ENCODE measurements at places on chromosomes 1 and 21.

- no peak for DNase-seq
Measured at GRCh38 chr1:90714521-90714951, 2.6 kb downstream of the BARHL2 start.

- no peak for DNase-seq
Measured at GRCh38 chr21:39712976-39713375, 32.0 kb upstream of the IGSF5 start.

DNA sequence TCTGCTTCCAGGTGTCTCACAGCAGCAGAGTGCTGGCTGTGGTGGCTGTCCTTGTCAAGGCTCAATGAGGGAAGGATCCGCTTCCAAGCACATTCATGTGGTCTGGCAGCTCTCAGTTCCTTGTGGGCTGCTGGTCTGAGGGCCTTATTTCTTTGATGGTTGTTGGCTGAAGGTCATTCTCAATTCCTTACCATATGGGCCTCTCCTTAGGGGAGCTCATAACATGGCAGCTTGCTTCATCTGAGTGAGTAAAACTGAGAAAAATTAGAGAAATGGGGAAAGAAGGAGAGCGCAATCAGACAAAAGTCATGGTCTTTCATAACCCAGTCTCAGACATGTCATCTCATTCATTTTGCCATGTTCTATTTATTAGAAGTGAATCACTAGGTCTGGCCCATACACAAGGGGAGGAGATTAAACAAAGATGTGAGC, 81.7 kb upstream of the TSPAN2 start:
- no peak for DNase-seq

GRCh38 chr1:10046356-10047085, 13.8 kb downstream of the UBE4B start:
- no peak for DNase-seq

DNA sequence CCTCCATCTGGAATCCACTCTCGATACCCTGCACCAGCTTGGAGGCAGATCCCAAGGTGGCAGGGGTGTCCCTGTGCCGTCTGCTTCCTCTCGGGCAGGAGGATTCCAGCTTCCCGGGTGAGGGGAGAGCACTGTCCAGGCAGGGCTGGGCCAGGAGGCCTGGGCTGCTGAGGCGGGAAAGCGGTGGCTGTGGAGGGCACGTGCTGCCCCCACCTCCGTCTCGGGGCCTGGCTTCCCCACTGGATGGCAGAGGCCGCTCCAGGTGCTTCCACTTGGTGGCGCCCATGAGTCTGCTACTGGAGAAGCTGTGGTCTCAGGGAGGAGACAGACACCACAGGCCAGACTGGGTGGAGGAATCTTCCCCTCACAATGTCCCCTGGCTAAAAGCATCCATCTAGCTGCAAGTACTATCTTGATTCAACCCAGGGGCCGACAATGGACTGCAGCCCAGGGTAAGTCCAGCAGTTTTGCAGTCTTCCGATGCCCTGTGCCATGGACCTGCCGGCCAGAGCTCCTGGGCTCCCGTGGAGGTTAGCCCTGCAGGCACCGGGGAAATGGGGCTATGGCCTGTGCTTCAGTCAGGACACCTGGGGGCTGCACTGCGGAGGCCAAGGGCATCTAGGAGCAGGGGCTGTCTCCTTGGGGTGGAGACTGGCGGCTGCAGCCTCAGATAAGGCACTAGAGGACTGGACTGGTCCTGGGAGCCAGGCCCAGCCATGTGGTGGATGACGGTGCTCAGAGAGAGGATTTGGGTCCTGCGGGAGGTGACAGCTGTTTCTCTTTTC, 41.3 kb upstream of the EIF4G3 start:
- no peak for DNase-seq

GRCh38 chr1:111989531-111990025, at the start of gene KCND3:
Gene KCND3, minus strand, starts transcription at chr1:111989668.
- DNase-seq: no peak

DNA sequence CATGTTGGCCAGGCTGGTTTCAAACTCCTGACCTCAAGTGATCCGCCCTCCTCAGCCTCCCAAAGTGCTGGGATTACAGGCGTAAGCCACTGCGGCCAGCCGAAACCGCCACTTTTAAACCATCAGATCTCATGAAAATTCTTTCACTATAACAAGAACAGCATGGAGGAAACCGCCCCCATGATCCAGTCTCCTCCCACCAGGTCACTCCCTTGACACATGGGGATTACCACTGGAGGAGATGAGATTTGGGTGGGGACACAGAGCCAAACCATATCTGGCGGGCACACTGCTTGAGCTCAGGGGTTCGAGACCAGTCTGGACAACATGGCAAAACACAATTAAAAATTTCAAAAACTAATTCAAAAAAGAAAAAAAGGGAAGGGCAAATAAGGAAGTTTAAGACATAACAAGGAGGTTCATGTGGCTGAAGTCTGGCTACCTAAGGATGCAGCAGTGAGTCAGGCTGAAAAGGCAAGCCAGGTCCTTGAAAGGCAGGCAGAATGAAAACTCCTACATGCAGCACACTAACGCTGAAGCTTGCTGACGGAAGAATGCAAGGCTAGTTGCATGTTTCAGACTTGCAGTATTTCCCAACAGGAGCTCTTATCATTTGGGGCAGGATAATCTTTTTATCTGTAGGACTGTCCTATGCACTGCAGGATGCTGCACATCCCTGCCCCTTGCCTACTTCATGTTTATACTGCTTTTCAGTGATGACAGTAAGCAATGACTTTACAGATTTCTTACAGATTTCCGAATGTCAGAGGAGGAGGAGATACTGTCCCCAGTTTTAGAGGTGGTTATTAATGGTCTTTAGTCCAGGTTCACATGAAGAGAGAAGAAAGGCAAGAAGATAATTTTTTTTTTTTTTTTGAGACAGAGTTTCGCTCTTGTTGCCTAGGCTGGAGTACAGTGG, 49.3 kb downstream of the FBXO42 start:
- no peak for DNase-seq

DNA sequence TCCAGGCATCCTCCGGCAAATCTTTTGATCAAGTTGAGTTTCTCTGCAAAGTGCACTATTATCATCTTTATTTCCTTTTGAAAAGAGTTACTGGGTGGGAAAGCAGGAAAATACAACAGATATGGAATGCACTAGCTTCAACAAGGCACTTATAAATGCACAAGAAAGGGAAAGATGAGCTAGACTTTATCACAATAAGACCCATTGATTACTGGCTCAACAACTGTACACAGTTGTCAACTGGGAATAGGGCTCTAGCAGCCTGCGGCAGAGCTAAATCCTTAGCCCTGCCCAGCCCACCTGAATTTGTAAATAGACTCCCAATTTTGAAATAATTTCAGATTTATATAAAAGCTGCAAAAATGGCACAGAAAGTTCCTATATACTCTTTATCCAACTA, 111.4 kb downstream of the CSMD2 start:
- DNase-seq: no peak

- no peak for DNase-seq
Measured at GRCh38 chr1:201626629-201627275, 87.8 kb downstream of the NAV1 start.

DNA sequence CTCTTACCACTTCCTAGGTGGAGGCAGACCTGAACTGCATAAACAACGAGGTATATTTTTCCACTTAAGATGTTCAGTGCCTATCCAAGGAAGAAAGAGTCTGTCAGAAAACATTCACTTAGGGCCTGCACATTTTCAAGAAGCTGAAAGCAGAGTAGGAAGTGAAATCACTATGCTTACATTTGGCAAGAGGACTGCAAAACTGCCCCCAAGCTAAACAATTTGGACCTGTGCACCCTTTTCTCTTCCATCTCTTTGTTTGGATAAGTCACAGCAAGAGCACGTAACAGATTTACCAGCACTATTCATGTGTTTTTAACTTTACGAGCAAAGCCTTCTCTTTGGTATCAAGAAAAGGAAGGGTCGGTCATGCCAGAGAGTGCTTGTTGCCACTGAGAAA, 13.2 kb upstream of the BEND5 start:
- no peak for DNase-seq
